ENCODE measurements at places on chromosomes 1 and 21. TPM values are rescaled to one million over a fixed set of nuclear protein-coding genes. Genes with fewer than 3 reads are reported as not detected.

- H3K36me3 ChIP-seq, result no peaks in the 10 kb centered on the region
- H3K27ac ChIP-seq, result no peak overlapping the region
- no peaks in the 10 kb centered on the region for H3K27me3 ChIP-seq
- no peak for DNase-seq
- H3K4me1 ChIP-seq, result peaks cover 14% of the 10 kb centered on the region
These were observed 68.3 kb downstream of the PRRX1 start for GRCh38 chr1:170732252-170732588.

DNA sequence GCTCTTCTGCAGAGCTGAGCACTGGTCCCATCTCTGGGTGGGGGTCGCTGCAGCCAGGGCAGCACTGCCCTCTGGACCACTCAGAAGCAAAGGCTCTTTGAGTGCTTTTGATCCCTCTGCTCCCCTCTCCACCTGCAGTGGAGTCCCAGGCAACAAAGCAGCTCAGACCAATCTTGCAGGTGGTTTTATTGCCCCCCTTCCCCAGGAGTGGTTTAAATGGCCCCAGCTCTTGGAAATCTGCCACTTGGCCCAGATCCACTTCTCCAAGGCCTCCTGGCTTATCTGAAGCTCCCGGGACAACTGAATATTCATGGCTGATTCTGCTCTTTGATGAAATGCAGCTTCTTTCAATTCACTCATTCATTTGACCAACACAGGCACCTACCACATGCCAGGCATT is 2.7 kb downstream of the STUM start:
- H3K4me3 ChIP-seq, result no peak overlapping the region
- H3K27ac ChIP-seq, result no peak overlapping the region
- H3K36me3 ChIP-seq, result no peaks in the 10 kb centered on the region
- H3K4me1 ChIP-seq, result no peaks in the 10 kb centered on the region
- no peak for DNase-seq
- H3K27me3 ChIP-seq, result peaks cover 47% of the 10 kb centered on the region

The HDAC1 gene
- total RNA-seq, result 67.6 TPM

DNA sequence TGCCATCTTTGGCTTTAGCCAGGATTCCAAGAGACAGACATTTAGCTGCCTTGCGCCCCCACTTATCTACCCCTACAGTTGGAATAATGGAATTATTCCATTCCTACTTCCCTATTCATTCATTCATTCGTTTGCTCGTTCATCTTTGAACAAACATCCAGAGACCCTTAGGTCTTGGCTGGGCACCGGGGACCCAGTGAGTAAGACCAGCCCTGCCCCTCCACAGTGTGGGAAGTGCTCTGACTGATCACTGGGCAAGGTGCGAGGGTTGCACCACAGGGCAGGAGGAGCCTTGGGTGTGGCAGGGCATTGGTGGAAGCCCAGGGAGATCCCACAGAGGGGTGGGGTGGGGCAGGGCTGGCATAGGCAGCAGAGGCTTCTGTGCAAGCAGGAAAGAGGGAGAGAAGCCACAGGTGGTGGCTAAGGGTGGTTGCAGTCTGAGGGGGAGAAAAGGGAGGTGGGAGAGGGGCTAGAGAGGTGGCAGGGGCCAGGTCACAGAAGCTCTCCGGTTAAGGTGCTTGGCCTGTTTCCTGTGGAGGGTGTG is 35.0 kb upstream of the TMEM61 start:
- H3K36me3 ChIP-seq, result no peaks in the 10 kb centered on the region
- no peak overlapping the region for H3K4me3 ChIP-seq
- H3K27me3 ChIP-seq, result no peaks in the 10 kb centered on the region

DNA sequence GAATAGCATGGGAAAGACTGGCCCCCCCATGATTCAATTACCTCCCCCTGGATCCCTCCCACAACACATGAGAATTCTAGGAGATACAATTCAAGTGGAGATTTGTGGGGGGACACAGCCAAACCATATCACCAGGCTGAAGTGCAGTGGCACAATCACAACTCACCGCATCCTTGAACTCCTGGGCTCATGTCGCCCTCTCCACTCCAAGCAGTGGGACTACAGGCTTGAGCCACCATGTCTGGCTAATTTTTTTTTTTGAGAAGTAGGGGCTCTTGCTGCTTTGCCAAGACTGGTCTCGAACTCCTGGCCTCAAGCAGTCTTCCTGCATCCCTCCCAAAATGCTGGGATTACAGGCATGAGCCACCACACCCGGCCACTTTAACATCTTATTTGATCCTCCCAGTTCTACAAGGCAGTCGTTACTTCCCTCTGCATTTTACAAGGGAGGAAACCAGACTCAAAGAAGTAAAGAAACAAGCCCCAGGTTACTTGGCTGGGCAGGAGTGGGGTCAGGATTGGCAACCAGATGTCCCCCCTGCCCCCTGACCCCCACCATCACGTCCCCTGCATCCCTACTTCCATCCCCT is 26.9 kb upstream of the ACTL8 start:
- no peaks in the 10 kb centered on the region for H3K36me3 ChIP-seq
- H3K27me3 ChIP-seq, result no peaks in the 10 kb centered on the region
- H3K4me1 ChIP-seq, result no peaks in the 10 kb centered on the region
- no peak overlapping the region for H3K27ac ChIP-seq
- no peak for DNase-seq

- no peaks in the 10 kb centered on the region for H3K4me1 ChIP-seq
- no peaks in the 10 kb centered on the region for H3K27me3 ChIP-seq
These were observed 20.5 kb downstream of the STPG1 start for GRCh38 chr1:24392982-24393650.

DNA sequence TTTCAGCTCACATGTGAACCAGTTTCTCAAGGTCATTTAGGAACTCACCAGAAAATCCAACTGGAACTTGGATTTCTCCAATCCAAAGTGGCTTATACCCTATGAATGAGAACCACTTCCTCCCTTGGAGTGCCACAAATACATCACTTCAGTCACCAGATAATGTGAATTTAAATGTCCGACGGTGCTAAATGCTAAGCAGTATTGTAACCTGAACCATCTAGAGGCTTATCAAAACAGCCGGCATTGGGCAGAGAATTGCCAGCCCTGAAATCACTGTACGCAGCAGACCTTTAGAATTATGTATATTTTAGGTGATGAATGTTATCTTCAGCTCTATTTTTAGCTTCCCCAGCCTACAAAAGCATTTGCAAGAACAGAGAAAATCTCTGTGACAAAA is 76.8 kb upstream of the COX20 start:
- H3K4me1 ChIP-seq, result peaks cover 13% of the 10 kb centered on the region
- DNase-seq, result no peak
- no peaks in the 10 kb centered on the region for H3K27me3 ChIP-seq
- peak overlapping the region; percentile 79 for H3K27ac ChIP-seq
- no peaks in the 10 kb centered on the region for H3K36me3 ChIP-seq

DNA sequence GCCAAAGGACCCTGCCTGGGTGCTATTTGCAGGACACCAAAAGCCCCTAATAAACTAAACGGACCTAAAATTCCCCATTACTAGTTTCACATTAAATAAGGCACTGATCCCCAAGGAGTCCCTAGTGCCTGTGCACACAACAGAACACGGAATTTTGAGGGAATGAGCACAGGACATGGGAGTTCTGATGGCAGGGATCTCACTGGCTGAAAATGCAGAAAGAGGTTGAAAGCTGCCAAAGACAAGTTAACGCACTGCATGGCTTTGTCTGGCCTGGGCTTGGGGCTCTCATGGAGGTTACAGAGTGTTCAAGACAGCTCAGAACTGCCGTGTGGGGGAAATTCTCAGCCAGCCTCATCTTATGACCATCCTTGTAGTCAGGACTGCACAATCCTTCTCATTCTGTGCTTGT is 15.6 kb upstream of the ATP1B1 start:
- H3K27me3 ChIP-seq, result no peaks in the 10 kb centered on the region
- H3K36me3 ChIP-seq, result no peaks in the 10 kb centered on the region
- H3K27ac ChIP-seq, result no peak overlapping the region

DNA sequence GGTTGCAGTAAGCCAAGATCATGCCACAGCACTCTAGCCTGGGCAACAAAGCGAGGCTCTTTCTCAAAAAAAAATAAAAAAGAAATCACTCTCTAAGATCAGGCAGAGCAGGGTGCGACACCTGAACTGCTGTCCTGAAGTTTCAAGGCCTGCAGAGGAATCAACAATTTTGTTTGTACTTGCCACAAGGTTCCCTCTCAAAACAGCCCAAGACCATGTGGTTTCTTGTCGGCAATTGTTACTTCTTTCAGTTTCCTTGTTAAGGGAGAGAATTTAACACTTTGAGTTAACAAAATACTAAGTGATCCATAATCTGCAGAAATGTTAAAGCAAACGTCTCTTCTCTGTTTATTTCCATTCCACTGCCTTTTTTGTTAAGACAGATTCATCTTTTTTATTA is 36.5 kb downstream of the MACO1 start:
- H3K4me1 ChIP-seq, result peaks cover 20% of the 10 kb centered on the region
- peak overlapping the region; percentile 62 for H3K27ac ChIP-seq
- H3K36me3 ChIP-seq, result no peaks in the 10 kb centered on the region
- H3K4me3 ChIP-seq, result no peak overlapping the region
- DNase-seq, result no peak
- H3K27me3 ChIP-seq, result no peaks in the 10 kb centered on the region

- H3K36me3 ChIP-seq, result no peaks in the 10 kb centered on the region
- DNase-seq, result no peak
- no peak overlapping the region for H3K4me3 ChIP-seq
- H3K4me1 ChIP-seq, result no peaks in the 10 kb centered on the region
These were observed 47.2 kb upstream of the RASAL2 start for GRCh38 chr1:178046591-178047270.

The PIK3C2B gene
- 23.3 TPM for total RNA-seq

DNA sequence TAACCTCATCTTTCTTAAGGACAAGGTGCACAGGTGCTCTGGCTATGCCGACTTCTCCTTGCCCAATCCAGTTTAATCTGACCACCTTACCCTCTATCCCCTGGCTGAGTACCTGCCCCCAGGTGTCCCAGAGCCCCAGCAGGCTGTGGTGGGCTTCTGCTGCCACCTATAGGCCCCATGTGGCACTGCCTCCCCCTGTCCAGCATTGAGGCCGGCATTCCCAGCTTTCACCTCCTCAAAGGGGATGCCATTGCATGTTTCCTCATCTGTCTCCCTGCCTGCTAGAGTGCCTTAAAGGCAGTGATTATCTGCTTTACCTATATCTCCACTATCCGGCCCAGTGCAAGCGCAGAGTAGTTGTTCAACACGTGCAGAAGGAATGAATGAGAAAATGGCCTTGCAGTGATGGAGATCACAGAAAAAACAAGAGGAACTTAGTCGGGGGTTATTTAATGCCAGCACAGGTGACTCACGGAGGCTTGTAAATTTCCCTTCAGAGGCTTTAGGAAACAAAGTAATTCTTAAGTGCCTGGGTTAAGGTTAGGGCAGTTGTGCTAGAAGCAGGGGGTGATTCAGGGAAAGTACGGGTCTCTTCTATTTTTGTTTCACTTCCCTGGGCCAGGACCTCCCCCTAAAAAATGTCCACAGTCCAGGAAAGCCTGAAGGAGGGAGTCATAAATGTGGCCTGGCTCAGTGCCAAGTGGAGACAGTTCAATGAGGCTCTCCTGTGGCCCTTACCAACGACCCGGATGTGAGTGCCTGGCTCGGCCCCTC is 131.8 kb upstream of the NGF start:
- no peak overlapping the region for H3K27ac ChIP-seq
- no peaks in the 10 kb centered on the region for H3K36me3 ChIP-seq
- no peak overlapping the region for H3K4me3 ChIP-seq
- no peaks in the 10 kb centered on the region for H3K27me3 ChIP-seq

- H3K36me3 ChIP-seq, result no peaks in the 10 kb centered on the region
- peaks cover 17% of the 10 kb centered on the region for H3K4me1 ChIP-seq
- no peak overlapping the region for H3K4me3 ChIP-seq
These were observed 752.1 kb downstream of the LTN1 start for GRCh38 chr21:28240586-28240985.

GRCh38 chr1:184801503-184801902 is 46.8 kb upstream of the EDEM3 start:
- H3K27me3 ChIP-seq, result peaks cover 3% of the 10 kb centered on the region
- H3K4me3 ChIP-seq, result no peak overlapping the region
- no peak for DNase-seq
- no peaks in the 10 kb centered on the region for H3K36me3 ChIP-seq
- no peak overlapping the region for H3K27ac ChIP-seq
- no peaks in the 10 kb centered on the region for H3K4me1 ChIP-seq

DNA sequence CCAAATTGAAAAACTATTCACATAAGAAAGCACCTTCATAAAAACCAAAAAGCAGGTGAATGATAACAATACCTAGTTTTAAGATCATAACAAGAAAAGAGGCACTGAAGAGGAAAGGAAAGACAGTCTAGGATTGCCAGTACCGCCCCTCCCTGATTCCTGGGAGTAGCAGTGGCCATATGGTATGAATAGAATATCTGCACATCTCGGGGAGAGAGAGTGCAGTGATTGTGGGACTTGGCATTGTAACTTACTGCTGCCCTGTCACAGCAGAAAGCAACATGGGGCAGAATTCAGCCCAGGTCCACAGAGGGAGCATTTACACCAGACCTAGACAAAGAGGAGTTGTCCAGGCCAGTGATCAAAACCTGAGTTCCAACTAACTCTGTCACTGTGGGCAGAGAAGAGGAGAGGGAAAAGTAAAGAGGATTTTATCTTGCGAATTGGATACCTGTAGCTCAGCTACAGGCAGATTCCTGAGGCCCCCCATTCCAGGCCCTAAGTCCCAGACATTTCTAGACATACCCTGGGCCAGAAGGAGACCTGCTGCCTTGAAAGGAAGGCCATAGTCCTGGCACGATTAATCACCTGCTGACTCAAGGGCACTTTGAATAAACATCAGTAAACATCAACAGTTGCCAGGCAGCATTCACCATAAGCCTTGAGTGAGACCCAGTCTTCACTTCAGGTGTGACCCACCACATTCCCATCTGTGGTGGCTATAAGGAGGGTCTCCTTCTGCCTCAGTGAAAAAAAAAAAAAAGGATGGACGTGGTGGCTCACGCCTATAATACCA is 397.5 kb downstream of the TGFB2 start:
- H3K27me3 ChIP-seq, result no peaks in the 10 kb centered on the region
- H3K27ac ChIP-seq, result no peak overlapping the region
- H3K4me3 ChIP-seq, result no peak overlapping the region
- H3K4me1 ChIP-seq, result no peaks in the 10 kb centered on the region

The PCBP3 gene
- 4.3 TPM for total RNA-seq

GRCh38 chr1:21716169-21716568 is 47.0 kb upstream of the RAP1GAP start:
- DNase-seq, result no peak
- no peak overlapping the region for H3K4me3 ChIP-seq
- H3K27me3 ChIP-seq, result no peaks in the 10 kb centered on the region
- peaks cover 45% of the 10 kb centered on the region for H3K36me3 ChIP-seq
- H3K4me1 ChIP-seq, result no peaks in the 10 kb centered on the region

- DNase-seq, result no peak
- H3K36me3 ChIP-seq, result no peaks in the 10 kb centered on the region
- no peak overlapping the region for H3K4me3 ChIP-seq
- H3K4me1 ChIP-seq, result no peaks in the 10 kb centered on the region
These were observed 62.5 kb upstream of the CNN3 start for GRCh38 chr1:94989398-94989797.

The PLA2G4A gene
- total RNA-seq, result 0.21 TPM

The B4GALT2 gene
- 83.3 TPM for total RNA-seq

DNA sequence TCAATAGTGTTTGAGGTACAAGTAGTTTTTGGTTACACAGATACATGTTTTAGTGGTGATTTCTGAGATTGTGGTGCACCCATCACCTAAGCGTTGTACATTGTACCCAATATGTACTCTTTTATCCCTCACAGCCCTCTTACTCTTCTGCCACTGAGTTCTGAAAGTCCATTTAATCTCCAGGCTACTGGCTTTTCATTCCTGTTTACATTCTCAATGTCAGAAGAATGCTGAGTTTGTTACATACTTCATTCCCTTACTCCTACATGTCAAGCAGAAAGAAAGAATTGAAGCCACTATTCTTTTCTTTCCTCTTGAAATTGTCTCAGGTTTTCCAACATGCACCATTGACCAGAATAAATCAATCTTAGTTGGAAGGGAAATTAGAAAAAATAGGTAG is 1565.9 kb downstream of the PLA2G4A start:
- no peak overlapping the region for H3K4me3 ChIP-seq
- no peak overlapping the region for H3K27ac ChIP-seq
- no peak for DNase-seq
- H3K36me3 ChIP-seq, result no peaks in the 10 kb centered on the region

Measured in cardiac muscle cell (in vitro differentiated cells and primary cell).